ENCODE measurements at places on chromosomes 7 and 10. TPM values are rescaled to one million over a fixed set of nuclear protein-coding genes. Genes with fewer than 3 reads are reported as not detected.

GRCh38 chr7:106841896-106842390 lies 23.1 kb upstream of the PIK3CG start:
- H3K36me3 ChIP-seq: no peaks in the 10 kb centered on the region
- DNase-seq: no peak
- H3K27ac ChIP-seq: no peak overlapping the region
- H3K4me1 ChIP-seq: peaks cover 16% of the 10 kb centered on the region
- H3K4me3 ChIP-seq: no peak overlapping the region

DNA sequence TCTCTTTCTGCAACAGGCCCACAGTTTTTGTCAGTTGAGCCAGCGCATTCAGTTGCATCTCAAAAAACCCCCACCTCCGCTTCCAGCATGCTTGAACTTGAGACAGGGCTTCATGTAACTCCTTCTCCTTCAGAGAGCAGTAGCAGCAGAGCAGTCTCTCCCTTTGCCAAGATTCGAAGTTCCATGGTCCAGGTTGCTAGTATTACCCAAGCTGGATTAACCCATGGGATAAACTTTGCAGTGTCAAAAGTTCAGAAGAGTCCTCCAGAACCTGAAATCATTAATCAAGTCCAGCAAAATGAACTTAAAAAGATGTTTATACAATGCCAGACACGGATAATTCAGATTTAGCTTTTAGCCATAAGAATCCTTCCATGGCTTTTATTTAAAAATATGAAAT lies 45.2 kb downstream of the MCMBP start:
- no peak overlapping the region for H3K4me3 ChIP-seq
- H3K27ac ChIP-seq: no peak overlapping the region
- H3K27me3 ChIP-seq: no peaks in the 10 kb centered on the region
- peaks cover 17% of the 10 kb centered on the region for H3K4me1 ChIP-seq

Gene CPVL
- not detected for total RNA-seq

- H3K36me3 ChIP-seq: no peaks in the 10 kb centered on the region
- peaks cover 54% of the 10 kb centered on the region for H3K4me1 ChIP-seq
- H3K27ac ChIP-seq: no peak overlapping the region
- H3K4me3 ChIP-seq: no peak overlapping the region
- H3K27me3 ChIP-seq: no peaks in the 10 kb centered on the region
These were observed 74.5 kb downstream of the DGKB start for GRCh38 chr7:14828053-14828452.

Gene HMX2
- total RNA-seq: not detected

Gene ANK3
- total RNA-seq: not detected

DNA sequence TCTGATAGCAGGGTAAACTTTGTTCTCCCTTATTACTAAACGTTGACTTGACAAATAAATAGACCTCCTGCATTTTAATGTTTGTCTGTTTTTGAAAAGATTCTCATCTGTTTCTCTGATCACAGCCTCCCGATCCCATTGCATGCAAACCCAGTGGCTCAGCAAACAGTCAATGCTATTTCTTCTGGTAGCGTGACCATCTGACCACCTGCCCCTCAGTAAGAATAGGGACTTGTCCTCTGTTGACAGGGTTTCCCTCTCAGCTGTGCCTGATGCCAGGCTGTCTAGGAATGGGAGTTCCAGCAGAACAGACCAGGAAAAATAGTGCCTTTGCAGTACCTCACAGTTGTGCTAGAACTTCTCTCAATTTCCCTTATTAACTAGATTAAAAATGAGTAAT lies 40.7 kb upstream of the EBLN1 start:
- no peak for DNase-seq
- H3K4me1 ChIP-seq: no peaks in the 10 kb centered on the region
- H3K27me3 ChIP-seq: peaks cover 25% of the 10 kb centered on the region
- no peaks in the 10 kb centered on the region for H3K36me3 ChIP-seq
- no peak overlapping the region for H3K27ac ChIP-seq

Gene CFAP46
- total RNA-seq: 0.31 TPM

Gene LIPK
- total RNA-seq: not detected

DNA sequence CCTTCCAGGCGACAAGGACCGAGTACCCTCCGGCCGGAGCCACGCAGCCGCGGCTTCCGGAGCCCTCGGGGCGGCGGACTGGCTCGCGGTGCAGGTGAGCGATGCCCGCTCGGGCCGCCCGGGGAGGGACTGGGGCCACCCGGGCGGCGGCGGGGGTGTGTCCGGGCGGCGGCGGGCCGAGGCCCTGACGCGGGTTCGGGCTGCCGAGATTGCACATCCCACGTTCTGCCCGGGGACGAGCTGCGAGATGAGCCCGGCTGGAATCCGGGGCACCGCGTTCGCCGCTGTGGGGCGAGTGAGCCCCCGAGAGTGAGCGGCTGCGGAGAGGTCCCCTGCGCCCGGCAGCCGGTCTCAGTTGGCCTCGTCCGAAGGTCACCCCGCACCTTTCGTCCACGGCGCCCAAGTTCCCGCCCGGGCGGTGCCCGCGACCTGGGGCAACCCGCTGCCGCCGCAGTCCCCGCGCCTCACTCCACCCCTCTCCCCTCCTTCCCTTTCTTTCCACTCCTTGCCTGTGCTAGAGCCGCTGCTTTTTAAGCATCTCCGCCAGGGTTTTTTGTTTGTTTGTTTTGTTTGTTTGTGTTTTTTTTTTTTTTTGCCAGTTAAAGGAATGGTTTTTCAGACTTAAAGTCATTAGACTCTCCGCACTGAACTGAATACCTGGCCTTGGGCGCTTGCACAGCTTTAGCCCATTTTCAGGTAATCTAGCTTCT lies 515 bp downstream of the RALA start:
- H3K27me3 ChIP-seq: no peaks in the 10 kb centered on the region
- H3K27ac ChIP-seq: peak overlapping the region; percentile 87
- H3K4me3 ChIP-seq: peak overlapping the region; percentile 95
- DNase-seq: no peak
- H3K4me1 ChIP-seq: peaks cover 70% of the 10 kb centered on the region

GRCh38 chr7:30351286-30351685 lies 66.9 kb downstream of the ZNRF2 start:
- H3K4me1 ChIP-seq: peaks cover 26% of the 10 kb centered on the region
- H3K4me3 ChIP-seq: no peak overlapping the region
- H3K27ac ChIP-seq: no peak overlapping the region
- no peaks in the 10 kb centered on the region for H3K36me3 ChIP-seq
- no peak for DNase-seq
- H3K27me3 ChIP-seq: no peaks in the 10 kb centered on the region

DNA sequence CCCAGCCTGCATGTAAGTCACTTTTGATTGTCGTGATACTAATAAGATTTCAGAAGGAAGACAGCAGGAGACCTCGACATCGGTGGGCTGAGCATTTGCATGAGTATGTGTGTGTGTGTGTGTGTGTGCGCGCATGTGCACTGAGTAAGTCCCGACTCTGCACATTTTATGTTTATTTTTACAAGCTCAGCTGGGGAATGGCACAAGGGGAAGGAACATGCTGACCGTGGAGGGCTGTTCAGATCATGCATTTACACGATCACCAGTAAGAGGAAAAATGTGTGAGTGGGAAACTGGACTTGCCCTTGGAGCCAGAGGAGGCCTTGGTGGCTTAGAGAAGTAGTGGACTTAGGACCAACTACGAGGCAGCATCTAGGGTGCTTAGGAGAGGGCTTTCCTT lies 41.3 kb downstream of the IL2RA start:
- H3K27ac ChIP-seq: no peak overlapping the region
- DNase-seq: no peak
- H3K4me1 ChIP-seq: peaks cover 13% of the 10 kb centered on the region
- peaks cover 26% of the 10 kb centered on the region for H3K27me3 ChIP-seq
- no peaks in the 10 kb centered on the region for H3K36me3 ChIP-seq

DNA sequence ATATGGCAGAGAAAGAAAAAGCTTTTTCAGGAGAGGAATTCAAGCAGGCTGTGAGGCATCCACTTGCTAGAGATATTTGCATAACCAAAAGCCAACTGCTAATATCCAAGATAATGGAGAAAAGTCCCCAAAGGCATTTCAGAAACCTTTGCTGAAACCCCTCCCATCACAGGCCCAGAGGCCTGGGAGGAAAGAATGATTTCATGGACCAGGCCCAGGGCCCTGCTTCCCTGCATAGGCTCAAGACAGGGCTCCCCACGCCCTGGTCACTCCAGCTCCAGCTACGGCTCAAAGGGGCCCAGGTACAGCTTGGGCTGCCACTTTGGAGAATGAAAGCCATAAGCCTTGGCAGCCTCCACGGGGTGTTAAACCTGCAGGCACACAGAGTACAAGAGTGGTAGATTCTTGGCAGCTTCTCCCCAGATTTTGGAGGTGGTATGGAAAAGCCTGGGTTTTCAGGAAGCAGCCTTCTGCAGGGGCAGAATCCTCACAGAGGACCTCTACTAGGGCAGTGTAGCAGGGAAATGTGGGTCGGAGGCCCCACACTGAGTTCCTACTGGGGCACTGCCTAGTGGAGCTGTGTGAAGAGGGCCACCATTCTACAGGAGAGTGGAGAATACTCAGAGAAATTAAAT lies 5.6 kb upstream of the RSU1 start:
- H3K27ac ChIP-seq: no peak overlapping the region
- no peak overlapping the region for H3K4me3 ChIP-seq
- peaks cover 25% of the 10 kb centered on the region for H3K4me1 ChIP-seq
- peaks cover 30% of the 10 kb centered on the region for H3K36me3 ChIP-seq
- no peak for DNase-seq
- H3K27me3 ChIP-seq: no peaks in the 10 kb centered on the region

- H3K4me1 ChIP-seq: no peaks in the 10 kb centered on the region
- no peak overlapping the region for H3K27ac ChIP-seq
- H3K27me3 ChIP-seq: no peaks in the 10 kb centered on the region
- DNase-seq: no peak
- no peaks in the 10 kb centered on the region for H3K36me3 ChIP-seq
These were observed 1303.2 kb upstream of the LRRTM3 start for GRCh38 chr10:65622608-65623007.

GRCh38 chr10:75395066-75395931 lies 6.3 kb downstream of the ZNF503 start:
- no peak overlapping the region for H3K4me3 ChIP-seq
- DNase-seq: no peak
- peaks cover 15% of the 10 kb centered on the region for H3K27me3 ChIP-seq
- peaks cover 13% of the 10 kb centered on the region for H3K36me3 ChIP-seq

DNA sequence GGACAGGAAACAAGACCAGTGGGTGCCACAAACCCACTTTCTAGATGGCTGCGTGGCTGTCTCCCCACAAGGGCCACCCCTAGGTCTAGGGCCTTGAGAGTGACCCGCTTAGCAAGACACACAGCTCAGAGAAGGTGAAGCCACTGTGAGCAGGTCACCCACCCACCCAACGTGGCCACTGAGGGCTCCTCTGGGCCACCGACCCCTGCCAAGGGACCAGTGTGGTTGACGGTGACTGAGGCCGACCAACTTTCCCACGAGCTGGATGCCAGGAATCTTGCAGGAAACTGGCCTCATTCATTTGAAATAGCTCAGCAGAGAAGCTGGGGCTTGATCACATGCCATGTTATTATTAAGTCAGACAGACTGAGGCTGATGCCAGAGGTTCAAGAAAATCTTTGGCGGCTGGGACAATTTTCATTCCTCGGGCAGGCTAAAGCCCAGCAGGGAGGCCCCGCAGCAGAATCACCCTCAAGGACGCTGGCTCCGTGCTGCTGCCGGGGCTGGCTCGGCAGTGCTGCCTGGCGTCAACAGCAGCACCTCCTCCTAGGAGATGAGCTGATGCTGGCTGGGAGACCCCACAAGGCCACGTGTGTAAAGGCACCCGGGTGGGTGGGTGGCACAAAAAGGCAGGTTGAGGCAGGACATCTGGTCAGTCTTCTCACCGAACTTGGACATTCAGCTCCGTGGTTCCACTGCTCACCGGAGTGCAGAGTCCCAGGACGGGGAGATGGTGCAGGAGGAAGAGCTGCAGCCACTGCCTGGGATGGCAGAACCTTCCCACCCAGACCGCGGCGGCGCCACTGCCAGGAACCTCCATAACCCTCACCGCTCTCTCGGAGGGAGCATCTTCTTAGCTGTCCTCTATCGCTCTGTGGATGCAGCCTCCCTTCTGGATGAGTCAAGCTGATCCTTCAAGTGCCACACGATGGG lies 57.8 kb downstream of the ZRANB1 start:
- peak; percentile 42 for DNase-seq
- H3K4me3 ChIP-seq: no peak overlapping the region
- peaks cover 19% of the 10 kb centered on the region for H3K4me1 ChIP-seq
- peaks cover 15% of the 10 kb centered on the region for H3K36me3 ChIP-seq
- H3K27me3 ChIP-seq: peaks cover 13% of the 10 kb centered on the region

DNA sequence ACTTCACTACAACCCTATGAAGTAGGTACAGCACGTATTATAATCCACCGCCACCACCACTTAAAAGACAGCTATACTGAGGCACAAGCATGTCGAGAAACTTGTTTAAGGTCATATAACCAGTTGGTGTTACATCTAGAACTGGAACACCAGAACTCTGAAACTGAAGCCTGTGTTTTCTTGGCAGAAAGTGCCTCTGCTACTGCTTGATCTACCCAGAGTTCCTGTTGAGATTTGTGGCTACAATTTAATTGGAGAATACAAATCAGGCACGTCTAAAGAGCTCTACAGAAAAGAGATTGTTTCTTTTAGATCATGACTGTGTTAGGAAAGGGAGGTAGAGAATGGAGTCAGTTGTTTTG lies 4.3 kb upstream of the ADD3 start:
- peaks cover 16% of the 10 kb centered on the region for H3K4me1 ChIP-seq
- H3K36me3 ChIP-seq: no peaks in the 10 kb centered on the region
- no peak for DNase-seq

Gene RELN
- 0.39 TPM for total RNA-seq

Gene CSGALNACT2
- 18.3 TPM for total RNA-seq

DNA sequence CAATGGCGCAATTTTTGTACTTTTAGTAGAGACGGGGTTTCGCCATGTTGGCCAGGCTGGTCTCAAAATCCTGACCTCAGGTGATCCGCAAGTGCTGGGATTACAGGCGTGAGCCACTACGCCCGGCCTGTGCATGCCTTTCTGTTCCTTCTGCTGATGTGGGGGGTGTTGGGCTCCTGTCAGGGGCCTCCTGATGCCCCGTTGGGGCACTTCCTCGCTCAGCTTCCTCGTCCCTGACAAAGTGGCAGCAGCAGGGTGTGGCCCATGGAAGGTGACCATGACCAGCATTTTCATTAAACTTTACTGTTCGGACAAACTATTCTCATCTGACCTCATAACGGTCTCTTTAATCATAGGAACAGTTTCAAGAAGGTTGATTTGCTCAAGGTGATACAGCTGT lies 69.4 kb downstream of the TBXAS1 start:
- no peak for DNase-seq
- peaks cover 51% of the 10 kb centered on the region for H3K27me3 ChIP-seq
- H3K36me3 ChIP-seq: no peaks in the 10 kb centered on the region
- no peak overlapping the region for H3K4me3 ChIP-seq
- no peak overlapping the region for H3K27ac ChIP-seq

Gene NXPH1
- total RNA-seq: not detected
